Cardiac atrium fibroblast (primary cell): ENCODE measurements at places on chromosomes 1 and 21. TPM values are rescaled to one million over a fixed set of nuclear protein-coding genes. Genes with fewer than 3 reads are reported as not detected.

The CITED4 gene
- 7.2 and 14.9 TPM in 2 replicates for total RNA-seq

The SPRR2D gene
- total RNA-seq, result not detected in 2 replicates

The KIAA1614 gene
- 4.9 and 7.9 TPM in 2 replicates for total RNA-seq

The PROX1 gene
- 0.16 TPM in 1 of 2 replicates, not detected in the other for total RNA-seq

The FMOD gene
- 16.1 and 39.9 TPM in 2 replicates for total RNA-seq

The FMO3 gene
- total RNA-seq, result 1.1 and 1.3 TPM in 2 replicates

The ZMYND12 gene
- 0.81 and 2.9 TPM in 2 replicates for total RNA-seq

The COL11A1 gene
- 0.18 TPM in 1 of 2 replicates, not detected in the other for total RNA-seq

The CACNA1E gene
- not detected in 2 replicates for total RNA-seq

The CFHR1 gene
- total RNA-seq, result 0.81 TPM in 1 of 2 replicates, not detected in the other

The ERMAP gene
- 5.5 and 8.5 TPM in 2 replicates for total RNA-seq

The SLAMF9 gene
- total RNA-seq, result not detected in 2 replicates

The MROH7 gene
- 0.54 TPM in 1 of 2 replicates, not detected in the other for total RNA-seq

The GCSAML gene
- total RNA-seq, result not detected in 2 replicates

The RPL22 gene
- total RNA-seq, result 134 and 153 TPM in 2 replicates

The KCNK1 gene
- 1.3 and 2.8 TPM in 2 replicates for total RNA-seq

The PRMT6 gene
- 12.1 and 13.9 TPM in 2 replicates for total RNA-seq

The GPR161 gene
- total RNA-seq, result 5.8 and 10.5 TPM in 2 replicates

The SYTL1 gene
- total RNA-seq, result 0.65 TPM in 1 of 2 replicates, not detected in the other

The FCGR3A gene
- total RNA-seq, result not detected in 2 replicates

The ANKRD34A gene
- 0.16 and 0.18 TPM in 2 replicates for total RNA-seq

The ARTN gene
- total RNA-seq, result not detected in 2 replicates

The PAQR7 gene
- total RNA-seq, result 7.3 and 8.5 TPM in 2 replicates

The PLA2G4A gene
- total RNA-seq, result 65.4 and 67.5 TPM in 2 replicates

The TATDN3 gene
- total RNA-seq, result 7.8 and 12.8 TPM in 2 replicates

The PACC1 gene
- total RNA-seq, result 4.2 and 7.4 TPM in 2 replicates

The GUCA2A gene
- not detected in 2 replicates for total RNA-seq

The CYP4Z1 gene
- not detected in 2 replicates for total RNA-seq

The SLFNL1 gene
- 0.16 and 0.90 TPM in 2 replicates for total RNA-seq

The ZFYVE9 gene
- total RNA-seq, result 18.6 and 20.6 TPM in 2 replicates

The LCE2C gene
- total RNA-seq, result not detected in 2 replicates

The EPHX1 gene
- 78.3 and 125 TPM in 2 replicates for total RNA-seq
